Heart left ventricle (tissue), 16 donors: ENCODE measurements at places on chromosomes 2 and 18. TPM values are rescaled to one million over a fixed set of nuclear protein-coding genes. Genes with fewer than 3 reads are reported as not detected.
A peak's percentile ranks its signal among the peaks of the same experiment; 100 is the strongest.

GRCh38 chr2:6773694-6774044 is 92.0 kb downstream of the CMPK2 start:
- DNase-seq: no peak
- peaks cover 6% of the 10 kb centered on the region for H3K4me1 ChIP-seq
- H3K36me3 ChIP-seq: no peaks in the 10 kb centered on the region
- H3K27me3 ChIP-seq: peaks cover 26% of the 10 kb centered on the region
- no peak overlapping the region for H3K4me3 ChIP-seq

DNA sequence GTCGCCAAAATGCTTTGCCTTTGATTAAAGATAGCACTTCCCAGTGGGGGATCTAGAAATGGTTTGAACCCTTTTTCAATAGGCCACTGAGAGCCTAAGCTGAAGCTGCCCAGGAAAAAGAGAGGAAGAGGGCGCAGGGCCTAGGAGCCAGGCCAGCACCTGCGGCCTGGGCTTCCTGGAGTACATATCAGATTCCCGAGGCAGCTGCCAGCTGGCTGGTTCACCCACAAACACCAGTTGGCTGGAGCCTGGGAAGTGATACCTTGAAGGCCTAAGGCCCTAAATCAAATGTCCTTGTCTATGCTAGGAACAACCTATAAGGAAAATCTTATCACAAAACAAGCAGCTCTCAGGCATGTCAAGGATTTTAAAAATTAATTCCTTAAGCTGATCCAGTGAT is 37.1 kb downstream of the ANKRD44 start:
- no peaks in the 10 kb centered on the region for H3K27me3 ChIP-seq
- no peak overlapping the region for H3K27ac ChIP-seq
- no peak overlapping the region for H3K4me3 ChIP-seq
- H3K4me1 ChIP-seq: no peaks in the 10 kb centered on the region

DNA sequence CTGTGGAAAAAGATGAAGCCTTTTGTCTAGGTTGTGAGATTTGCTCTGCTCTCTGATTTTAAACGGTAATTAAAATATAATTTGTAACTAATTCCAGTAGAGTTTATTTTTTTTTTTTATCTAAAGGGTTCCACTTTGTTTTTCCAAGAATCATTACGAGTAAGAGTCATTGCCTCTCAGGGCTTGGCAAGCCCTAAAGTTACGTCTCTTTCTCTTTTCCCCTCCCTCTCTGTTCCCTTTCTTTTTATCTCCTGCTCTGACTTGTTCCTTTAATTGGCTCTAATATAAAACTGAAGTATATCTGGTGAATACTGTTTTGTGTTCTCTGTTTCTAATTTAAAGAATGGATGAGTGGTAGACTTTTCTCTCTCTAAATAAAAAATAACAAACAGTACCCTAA is 75.8 kb downstream of the CALCRL start:
- no peak overlapping the region for H3K4me3 ChIP-seq
- DNase-seq: no peak
- peaks cover 36% of the 10 kb centered on the region for H3K36me3 ChIP-seq
- H3K4me1 ChIP-seq: no peaks in the 10 kb centered on the region
- H3K27me3 ChIP-seq: no peaks in the 10 kb centered on the region
- H3K27ac ChIP-seq: peak overlapping the region; percentile 18

DNA sequence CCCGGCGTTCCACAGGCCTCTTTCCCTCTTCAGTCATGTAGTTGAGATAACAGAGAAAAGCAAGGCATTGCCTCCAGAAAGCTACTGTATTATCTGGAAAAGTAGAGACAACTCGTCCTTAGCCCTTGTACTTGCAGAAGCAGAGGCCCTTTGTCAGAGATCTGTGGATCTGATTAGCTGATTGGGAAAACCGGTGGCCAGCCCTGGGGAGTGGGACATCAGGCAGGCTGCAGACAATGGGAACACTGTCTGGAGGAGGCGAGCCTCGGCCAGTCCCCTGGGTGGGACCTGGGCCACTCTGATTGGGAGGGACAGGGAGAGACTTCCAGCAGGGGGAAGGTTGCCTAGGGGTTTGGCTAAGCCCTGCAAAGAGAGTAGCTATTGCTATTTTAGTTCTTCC is 1.2 kb upstream of the MC2R start:
- no peak overlapping the region for H3K4me3 ChIP-seq
- H3K36me3 ChIP-seq: no peaks in the 10 kb centered on the region
- no peaks in the 10 kb centered on the region for H3K4me1 ChIP-seq
- H3K27ac ChIP-seq: no peak overlapping the region

GRCh38 chr18:32918692-32919250 is 145.9 kb upstream of the KLHL14 start:
- no peak overlapping the region for H3K27ac ChIP-seq
- H3K4me1 ChIP-seq: no peaks in the 10 kb centered on the region
- no peak for DNase-seq
- no peak overlapping the region for H3K4me3 ChIP-seq
- no peaks in the 10 kb centered on the region for H3K36me3 ChIP-seq

DNA sequence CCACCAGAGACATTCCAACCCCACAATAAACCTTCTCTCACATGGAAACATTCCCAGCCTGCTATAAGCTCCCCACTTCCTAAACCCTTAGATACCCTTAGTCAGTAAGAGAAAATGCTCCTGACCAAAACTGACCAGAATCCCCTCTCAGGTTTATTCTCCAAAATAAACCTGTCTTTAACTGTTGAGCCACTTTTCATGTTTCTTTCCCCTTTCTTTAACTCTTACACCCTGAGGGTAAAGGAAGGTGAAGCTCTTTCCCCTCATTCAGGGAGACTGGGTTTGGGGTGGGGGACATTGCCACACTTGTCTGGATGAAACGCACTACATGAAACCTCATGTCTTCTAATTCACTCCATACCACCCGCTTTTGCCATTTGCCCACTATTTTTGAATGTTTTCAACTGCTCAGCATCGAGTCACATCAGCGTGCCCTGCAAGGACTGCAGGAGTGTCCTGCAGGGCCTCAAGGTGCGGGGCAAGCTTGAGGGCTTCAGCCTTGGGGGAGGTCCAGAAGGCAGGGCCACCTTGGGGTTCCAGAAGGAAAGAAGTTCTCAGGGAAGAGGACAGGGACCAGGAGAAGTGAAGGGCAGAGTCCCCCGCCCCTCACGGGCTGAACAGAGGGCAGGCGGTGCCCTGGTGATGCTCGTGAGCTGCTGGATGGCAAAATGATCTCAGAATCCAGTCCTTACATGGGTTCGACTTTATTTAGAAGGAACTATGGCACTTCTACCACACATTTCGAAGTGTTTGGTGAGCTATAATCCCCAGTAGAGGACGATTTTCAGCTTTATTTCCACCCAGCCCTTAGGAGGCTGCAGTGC is 4.2 kb upstream of the SP140L start:
- no peaks in the 10 kb centered on the region for H3K4me1 ChIP-seq
- no peak for DNase-seq
- H3K4me3 ChIP-seq: no peak overlapping the region
- H3K36me3 ChIP-seq: no peaks in the 10 kb centered on the region

GRCh38 chr2:9594366-9595054 is 36.3 kb downstream of the YWHAQ start:
- no peak overlapping the region for H3K4me3 ChIP-seq
- no peaks in the 10 kb centered on the region for H3K27me3 ChIP-seq
- DNase-seq: no peak
- H3K36me3 ChIP-seq: peaks cover 25% of the 10 kb centered on the region
- no peak overlapping the region for H3K27ac ChIP-seq

DNA sequence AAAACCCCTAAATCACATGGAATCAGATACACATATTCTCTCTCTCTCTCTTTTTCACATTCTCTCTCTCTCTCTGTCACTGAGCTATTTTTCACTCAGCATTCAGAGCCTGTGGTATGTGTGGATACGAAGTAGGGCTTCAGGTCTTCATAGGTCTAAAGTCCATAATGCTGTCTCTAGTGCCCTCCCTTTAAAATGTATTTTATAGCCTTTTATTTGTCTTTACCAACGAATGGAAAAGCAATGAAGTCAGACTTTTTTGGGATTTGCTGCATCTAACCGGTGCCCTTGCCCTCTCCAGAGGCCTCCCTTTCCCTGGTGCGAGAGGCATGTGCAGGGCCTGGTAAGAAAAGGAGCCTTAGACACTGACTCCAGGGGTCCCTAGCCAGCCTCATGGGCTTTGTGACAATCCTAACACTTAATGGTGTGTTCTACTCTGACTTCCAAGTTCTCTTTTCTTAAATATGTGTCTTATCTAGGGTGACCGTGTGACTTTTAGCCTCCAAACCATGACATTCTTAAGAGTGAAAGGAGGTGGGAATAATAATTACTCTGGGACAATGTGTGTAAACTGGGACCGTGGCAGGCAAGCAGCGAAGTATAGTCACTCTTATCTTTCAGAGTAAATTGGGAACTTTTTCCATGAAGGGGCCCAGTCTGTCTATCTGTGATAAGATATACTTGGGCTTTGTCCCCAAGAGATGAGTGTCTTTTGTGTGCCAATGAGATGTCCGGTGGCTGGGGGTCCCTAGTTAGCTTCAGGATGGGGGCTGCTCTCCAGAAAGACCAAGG is 101.1 kb downstream of the B3GNT2 start:
- H3K36me3 ChIP-seq: no peaks in the 10 kb centered on the region
- no peaks in the 10 kb centered on the region for H3K27me3 ChIP-seq
- no peak overlapping the region for H3K4me3 ChIP-seq
- H3K27ac ChIP-seq: no peak overlapping the region
- no peak for DNase-seq

DNA sequence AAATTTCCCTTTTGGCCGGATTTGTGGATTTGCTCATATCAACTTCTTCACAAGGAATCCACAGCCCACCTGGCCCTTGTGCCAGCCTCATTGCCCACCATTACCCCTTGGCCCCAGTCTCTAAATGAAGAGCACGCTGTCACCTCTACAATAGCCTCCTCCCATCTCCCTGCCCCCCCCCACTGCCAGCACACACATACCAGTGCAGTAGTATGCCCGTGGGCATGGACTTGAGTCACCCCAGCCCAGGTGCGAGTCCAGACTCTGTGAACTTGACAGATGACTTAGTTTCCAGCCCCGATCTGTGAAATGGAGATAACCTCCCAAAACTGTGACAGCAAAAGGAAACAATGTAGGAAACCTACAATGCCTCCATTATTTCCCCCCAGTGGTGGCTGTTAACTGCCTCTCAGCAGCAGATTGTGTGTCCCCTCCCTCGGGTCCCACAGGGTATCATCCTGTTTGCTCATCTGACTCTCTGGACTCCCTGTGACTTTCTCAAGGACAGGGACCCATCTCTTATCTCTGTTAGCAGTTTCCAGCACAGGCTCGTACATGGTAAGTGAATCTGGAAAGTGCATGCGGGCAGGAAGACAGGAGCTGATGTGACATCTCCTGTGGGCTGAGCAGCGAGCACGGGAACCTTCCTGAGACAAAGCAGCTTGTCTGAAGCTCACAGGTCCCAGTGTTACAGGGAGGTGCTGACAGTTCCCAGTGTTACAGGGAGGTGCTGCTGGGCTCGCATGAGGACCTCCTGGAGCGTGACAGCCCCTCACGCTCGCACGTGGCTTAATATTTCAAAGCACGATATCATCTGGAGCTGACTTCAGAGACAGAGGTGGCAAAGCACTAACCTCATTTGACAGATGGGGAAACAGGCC is 4.2 kb upstream of the TMEM185B start:
- H3K4me1 ChIP-seq: peaks cover 16% of the 10 kb centered on the region
- no peak for DNase-seq
- no peak overlapping the region for H3K4me3 ChIP-seq
- no peaks in the 10 kb centered on the region for H3K36me3 ChIP-seq
- no peak overlapping the region for H3K27ac ChIP-seq

DNA sequence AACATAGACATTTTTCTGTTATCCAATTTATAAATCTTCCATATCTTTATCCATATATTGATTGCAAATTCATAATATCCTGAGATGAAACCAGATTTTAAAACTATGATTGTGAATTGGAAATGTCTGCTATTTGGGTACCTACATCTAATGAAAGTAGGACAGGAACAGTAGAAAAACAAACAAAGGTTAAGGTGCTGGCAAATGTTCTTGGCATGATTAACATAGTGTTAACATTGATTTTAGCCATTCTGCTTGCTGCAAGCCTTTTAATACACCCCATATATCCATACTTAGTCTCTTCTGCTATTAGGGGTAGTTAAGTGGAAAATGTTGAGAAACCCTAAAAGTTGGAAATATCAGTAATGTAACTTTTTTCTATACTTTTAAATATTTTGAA is 152.0 kb downstream of the KCNJ3 start:
- no peak overlapping the region for H3K4me3 ChIP-seq
- DNase-seq: no peak
- no peak overlapping the region for H3K27ac ChIP-seq

DNA sequence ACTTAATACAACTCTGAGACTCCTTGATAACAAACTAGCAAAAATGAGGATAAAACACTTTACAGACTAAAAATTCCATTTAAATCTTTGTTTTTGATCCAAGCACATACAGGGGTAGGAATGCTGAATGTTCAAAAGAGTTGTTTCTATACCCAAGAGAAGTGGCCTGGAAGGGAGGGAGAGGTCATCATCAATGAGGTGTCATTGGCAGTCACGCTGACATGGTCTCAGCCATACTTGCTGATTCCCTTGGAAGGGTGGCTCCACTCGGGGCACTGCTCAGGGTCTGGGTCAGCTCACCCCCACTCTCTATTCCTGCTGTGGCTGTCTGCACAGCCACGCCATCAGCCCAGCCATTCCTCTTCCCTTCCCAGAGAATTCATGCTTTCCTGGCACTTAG is 105.2 kb upstream of the PELI1 start:
- H3K36me3 ChIP-seq: no peaks in the 10 kb centered on the region
- H3K27ac ChIP-seq: no peak overlapping the region
- no peak overlapping the region for H3K4me3 ChIP-seq
- H3K27me3 ChIP-seq: no peaks in the 10 kb centered on the region
- DNase-seq: no peak

GRCh38 chr2:159090514-159091201 is 122.2 kb downstream of the TANC1 start:
- DNase-seq: no peak
- peaks cover 96% of the 10 kb centered on the region for H3K4me1 ChIP-seq
- peak overlapping the region; percentile 80 for H3K27ac ChIP-seq
- H3K4me3 ChIP-seq: peak overlapping the region; percentile 0
- no peaks in the 10 kb centered on the region for H3K27me3 ChIP-seq
- no peaks in the 10 kb centered on the region for H3K36me3 ChIP-seq

- no peak overlapping the region for H3K27ac ChIP-seq
- H3K4me3 ChIP-seq: no peak overlapping the region
- no peaks in the 10 kb centered on the region for H3K27me3 ChIP-seq
- DNase-seq: no peak
These were observed 264.8 kb downstream of the ANAPC1 start for GRCh38 chr2:111618978-111619902.

The LHCGR gene
- polyA plus RNA-seq: 0.30 TPM

The SAP130 gene
- 4.6 TPM for polyA plus RNA-seq

The KCNK3 gene
- 1.9 TPM for polyA plus RNA-seq

The SYT4 gene
- not detected for polyA plus RNA-seq

The MAL gene
- 8.4 TPM for polyA plus RNA-seq

The IL37 gene
- polyA plus RNA-seq: not detected

The SNORC gene
- polyA plus RNA-seq: 0.46 TPM
